Chondrocyte (in vitro differentiated cells): ENCODE measurements at places on chromosomes 13 and 19. TPM values are rescaled to one million over a fixed set of nuclear protein-coding genes. Genes with fewer than 3 reads are reported as not detected.

Gene PINLYP
- 0.51 to 2.3 TPM (median 1.6 TPM) in 3 replicates for total RNA-seq

Gene ATP8A2
- 1.7 to 1.9 TPM (median 1.9 TPM) in 3 replicates for total RNA-seq

Gene KLF2
- total RNA-seq = 44.7 to 50.9 TPM (median 49.4 TPM) in 3 replicates

Gene OCEL1
- total RNA-seq = 21.1 to 23.8 TPM (median 22.3 TPM) in 3 replicates

Gene REXO1
- 22.2 to 24.9 TPM (median 24.9 TPM) in 3 replicates for total RNA-seq

GRCh38 chr19:46484656-46485055 is 11.0 kb downstream of the PNMA8B start:
- no peak for DNase-seq

DNA sequence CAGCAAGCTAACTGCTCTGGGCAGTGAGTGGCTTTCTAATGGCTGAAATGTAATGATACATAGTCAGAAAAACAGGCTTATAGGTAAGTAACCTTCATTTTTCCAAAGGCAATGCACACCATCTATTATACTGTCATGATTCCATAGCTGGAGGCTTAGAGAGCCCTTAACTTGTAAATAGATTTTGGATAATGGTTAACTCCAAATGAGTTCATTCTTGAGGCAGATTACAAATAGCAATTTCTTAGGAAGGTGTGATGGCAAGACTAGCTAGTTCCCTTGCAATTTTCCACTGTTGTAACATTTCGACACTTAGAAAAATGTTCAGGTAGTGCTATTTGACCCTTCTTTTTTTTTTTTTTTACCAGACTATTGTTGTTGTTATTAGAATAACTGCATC is 789.8 kb upstream of the PCDH9 start:
- DNase-seq = no peak

- DNase-seq = no peak
These were observed 28.2 kb downstream of the CLEC17A start for GRCh38 chr19:14611051-14611450.

DNA sequence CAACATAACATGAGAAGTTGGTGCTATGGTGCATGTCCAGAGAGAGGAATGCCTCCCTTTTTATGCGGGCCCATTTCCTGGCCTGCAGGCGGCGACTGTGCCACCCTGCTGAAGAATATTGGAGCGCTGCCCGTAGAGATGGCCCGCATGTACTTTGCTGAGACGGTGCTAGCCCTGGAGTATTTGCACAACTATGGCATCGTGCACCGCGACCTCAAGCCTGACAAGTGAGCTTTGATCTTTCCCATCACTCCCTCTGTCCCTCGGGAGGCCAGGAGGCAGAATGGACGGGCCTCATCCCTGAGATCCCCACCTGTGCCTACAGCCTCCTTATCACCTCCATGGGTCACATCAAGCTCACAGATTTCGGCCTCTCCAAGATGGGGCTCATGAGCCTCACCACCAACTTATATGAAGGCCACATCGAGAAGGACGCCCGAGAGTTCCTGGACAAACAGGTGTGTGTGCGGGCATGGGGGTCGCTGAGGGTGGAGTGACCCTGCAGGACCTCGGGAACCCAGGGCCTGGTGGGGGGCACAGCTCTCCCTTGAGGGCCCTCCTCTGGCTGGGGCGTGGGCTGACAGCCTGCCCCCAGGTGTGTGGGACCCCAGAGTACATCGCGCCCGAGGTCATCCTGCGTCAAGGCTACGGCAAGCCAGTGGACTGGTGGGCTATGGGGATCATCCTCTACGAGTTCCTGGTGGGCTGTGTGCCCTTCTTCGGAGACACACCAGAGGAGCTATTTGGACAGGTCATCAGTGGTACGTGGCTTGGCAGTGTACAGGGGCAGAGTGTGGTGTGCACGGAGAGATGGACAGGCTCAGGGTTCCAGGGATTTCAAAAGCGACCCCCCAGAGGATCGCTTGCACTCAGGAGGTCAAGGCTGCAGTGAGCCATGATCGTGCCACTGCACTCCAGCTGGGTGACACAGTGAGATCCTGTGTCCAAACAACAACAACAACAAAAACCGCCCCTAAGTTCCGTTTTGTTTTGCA is 16.2 kb downstream of the DNASE2 start:
- DNase-seq = no peak

DNA sequence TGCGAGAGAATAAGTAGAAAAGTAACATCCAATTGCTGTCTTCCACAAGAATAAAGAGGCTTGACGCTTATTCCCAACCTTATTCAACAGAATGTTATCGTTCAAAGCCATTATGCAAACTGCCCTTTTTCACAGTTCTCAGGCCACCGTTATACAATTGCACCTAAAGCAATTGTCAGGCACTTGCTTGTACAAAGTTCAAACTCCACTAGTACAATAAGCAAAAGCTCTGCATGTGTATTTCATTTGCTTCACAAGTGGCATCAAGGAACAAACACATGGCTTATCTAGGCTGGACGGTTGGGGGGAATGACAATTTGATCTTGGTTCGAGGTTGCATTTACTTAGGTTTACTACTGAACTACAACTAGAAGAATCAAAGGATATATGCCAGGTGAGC is 815.6 kb downstream of the EFNB2 start:
- no peak for DNase-seq

- DNase-seq = no peak
These were observed 5.1 kb upstream of the GPR18 start for GRCh38 chr13:99263126-99263785.

GRCh38 chr19:18523841-18524240 is 2.0 kb upstream of the ELL start:
- DNase-seq = no peak

GRCh38 chr13:109336730-109337129 is 449.7 kb downstream of the IRS2 start:
- DNase-seq = no peak

DNA sequence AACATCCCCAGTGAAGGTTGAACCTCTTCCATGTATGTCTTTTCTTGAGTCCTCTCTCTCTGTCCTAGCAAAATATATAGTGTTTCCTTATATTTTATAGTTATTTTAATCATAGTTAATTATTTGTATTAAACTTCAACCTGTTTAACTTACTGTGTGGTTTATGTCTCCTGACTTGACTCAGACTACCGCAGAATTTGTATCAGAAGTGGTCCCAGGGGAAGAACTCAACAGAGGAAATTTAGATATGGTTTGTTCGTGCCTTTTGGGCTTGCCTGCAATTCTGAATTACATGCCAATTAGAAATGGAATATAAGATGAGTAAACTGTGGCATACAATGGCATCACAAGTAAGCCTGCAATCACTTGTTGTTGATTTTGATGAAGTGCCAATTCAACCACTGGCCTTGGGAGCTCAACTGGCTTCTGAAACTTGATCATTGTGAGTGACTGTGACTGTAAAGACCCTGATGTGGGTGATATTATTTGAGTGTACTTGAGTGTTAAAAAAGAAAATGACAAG is 1459.5 kb upstream of the PCDH20 start:
- no peak for DNase-seq

DNA sequence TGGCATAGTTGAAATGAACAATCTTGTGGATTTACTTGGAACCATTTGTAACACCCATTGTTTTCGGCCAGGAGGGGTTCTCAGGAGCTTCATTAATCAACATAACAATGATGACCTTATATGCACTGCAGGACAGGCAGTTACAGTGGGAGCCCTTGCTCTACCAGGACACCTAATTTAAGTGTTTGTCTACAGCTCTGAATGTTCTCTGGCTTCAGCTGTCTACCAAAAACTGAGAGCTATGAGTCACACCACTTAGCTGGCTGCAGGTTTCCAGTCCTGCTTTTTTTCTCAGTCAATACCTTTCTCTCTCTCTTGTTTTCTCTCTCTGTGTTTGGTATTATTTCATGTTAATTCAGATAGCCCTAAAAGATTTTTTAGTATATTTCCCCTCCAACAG is 105.4 kb upstream of the MBNL2 start:
- DNase-seq = no peak

DNA sequence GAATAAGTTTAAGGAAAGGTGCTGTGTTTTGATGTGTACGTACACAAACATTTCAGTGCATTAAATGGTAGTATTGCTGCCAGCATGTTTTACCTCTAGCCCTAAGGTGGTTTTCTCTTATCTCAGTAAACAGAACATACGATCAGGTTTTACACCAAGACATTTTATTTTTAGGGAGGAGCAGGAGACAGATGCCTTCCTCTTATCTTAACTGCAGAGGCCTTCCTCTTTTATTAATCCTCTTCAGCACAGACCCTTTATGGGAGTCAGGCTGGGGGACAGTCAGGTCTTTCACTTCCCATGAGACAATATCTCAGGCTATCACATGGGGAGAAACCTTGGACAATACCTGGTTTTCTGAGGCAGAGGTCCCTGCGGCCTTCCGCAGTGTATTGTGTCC is 14.9 kb upstream of the ZNF611 start:
- DNase-seq = no peak

DNA sequence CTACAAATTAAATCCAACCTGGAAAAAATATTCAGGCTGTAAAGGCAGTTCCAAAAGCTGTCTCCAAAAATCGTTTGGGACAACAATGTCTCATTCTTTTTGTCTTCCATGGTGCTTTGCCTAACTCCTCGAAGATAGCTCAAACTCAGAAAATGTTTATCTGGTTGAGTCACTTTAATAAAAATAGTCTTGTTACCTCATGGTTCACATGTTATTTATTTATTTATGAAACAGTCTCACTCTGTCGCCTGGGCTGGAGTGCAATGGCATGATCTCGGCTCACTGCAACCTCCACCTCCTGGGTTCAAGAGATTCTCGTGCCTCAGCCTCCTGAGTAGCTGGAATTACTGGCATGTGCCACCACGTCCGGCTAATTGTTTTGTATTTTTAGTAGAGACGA is 4.9 kb upstream of the BRD4 start:
- no peak for DNase-seq

DNA sequence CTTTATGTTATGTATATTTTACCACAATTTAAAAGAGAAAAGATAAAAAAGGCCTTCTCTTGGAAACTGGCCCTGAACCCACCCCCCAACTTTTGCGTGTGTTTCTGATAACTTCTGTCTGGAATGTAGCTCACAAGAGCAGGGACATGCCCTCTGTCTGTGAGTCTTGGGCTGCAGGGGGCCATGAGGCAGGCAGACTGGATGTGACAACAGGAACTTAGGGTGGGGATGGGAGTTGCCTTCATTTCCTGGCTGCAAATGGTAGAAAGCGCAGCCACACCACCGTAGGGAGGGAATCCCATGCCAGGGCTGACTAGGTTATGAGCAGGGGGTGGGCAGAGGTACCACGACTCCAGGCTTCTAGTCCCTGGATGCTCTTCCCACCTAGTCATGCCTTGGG is 21.9 kb downstream of the CILP2 start:
- DNase-seq = no peak

DNA sequence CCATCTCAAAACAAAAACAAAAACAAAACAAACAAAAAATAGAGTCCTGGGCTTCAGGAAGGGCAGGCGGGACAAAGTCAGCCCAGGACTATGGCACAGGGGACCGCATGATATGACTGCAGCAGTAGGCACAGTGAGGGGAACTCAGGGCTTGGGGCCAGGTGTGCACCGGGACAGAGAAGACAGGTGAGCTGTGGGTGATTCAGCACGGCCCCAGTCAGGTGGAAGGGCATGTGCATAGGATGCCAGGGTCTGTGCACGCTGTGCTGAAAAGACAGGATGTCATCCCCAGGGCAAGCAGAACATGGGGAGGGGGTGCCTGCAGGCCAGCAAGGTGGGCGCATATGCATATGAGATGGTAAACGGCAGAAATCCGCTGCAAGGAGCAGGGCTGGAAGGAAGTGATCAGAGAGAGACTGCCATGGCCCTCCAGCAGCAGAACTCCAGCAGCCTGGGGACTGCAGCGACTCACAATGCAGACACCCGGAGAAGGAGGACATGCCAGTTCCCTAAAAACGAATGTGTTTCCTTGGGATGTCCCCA is 15.0 kb downstream of the EPS15L1 start:
- DNase-seq = no peak

- no peak for DNase-seq
These were observed 426.7 kb downstream of the LIG4 start for GRCh38 chr13:107788464-107789165.

DNA sequence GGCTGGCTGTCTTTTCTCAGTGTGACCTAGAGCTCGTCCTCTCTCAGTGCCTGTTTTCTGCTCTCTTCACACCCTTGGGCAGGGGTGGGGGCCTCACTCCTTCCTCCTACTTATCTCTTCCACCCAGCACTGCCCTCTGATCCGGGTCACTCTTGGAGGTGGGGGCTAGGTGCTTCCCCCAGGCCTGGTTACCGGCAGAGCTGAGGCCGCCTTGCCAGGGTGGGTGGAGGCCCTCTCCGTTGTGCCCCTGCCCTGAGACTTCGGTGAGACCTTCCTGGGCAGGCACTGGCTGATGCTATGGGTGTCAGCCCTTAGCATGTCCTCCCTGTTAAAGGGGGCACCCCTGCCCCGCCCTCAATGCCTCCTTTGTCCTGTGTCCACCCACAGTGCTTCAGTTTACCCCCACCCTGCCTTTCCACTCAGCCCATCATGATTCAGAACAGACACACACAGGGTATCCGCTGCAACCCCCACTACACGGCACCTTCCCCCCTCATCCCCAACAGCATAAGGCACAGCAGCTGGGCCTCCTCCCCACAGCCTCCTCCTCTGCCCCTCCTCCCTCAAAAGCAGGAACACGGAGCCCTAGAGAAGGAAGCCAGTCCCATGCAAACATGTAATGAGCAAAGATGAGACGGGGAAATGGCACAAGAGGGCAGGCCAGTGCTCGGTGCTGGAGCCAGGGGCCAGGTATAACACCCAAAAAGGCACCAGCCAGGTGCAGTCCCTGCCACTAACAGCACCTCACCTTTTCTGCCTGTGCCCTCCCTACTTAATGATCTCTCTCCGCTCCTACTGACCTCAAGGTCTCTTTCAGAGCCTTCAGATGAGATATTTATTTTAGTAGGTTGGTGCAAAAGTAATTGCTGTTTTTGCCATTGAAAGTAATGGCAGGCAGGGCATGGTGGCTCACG is 9.8 kb downstream of the ZGLP1 start:
- DNase-seq = no peak

DNA sequence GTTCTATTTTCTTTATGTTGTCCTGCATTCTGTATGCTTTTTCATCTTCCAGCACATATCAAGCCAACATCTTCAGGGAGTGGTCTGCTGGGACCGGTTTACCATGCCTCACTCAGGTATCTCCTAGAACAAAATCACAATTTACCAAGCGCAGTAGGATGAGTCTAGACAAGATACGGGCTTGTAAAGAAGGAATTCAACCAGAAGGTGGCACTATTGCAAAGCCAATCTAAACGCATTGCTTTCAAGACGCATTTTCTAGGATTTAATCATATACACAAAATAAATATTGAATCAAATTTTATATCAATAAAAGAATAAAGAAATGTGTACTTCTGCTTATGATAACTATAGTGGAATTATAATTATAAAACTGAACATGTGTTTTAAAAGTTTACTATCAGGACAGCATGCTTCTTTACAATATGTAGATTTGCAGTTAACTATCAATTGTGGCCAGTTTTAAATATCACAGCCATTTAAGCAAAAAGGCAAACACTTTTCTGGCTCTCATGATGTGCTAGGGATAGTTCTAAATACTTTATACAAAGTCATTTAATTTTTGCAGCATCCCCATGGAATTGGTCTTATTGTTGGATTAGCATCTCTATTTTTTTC is 16.1 kb upstream of the TPP2 start:
- DNase-seq = no peak

DNA sequence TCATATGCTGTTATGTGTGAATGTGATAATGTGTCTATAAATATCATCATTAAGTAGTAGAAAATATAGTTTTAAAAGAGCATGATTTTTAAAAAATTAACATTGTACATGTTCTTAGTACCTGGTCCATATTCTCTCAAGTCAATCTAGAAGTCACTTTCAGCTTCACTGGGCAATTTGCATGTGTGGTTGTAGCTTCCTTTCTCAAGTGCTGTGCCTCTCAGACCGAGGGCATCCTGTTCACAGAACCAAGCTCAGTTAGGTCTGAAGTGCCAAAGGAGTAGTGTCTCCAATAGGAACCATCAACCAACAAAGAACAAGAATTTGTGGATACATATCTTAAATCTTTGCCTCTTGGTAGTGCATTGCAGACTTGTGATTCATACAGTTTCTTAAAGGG is 541.8 kb upstream of the SLC10A2 start:
- DNase-seq = no peak
